Activated naive CD8-positive, alpha-beta T cell treated with anti-CD3 and anti-CD28 coated beads, Interleukin-2, amount 50 U/mL, for 24 hours (primary cell): ENCODE measurements at places on chromosomes 12 and 14.

DNA sequence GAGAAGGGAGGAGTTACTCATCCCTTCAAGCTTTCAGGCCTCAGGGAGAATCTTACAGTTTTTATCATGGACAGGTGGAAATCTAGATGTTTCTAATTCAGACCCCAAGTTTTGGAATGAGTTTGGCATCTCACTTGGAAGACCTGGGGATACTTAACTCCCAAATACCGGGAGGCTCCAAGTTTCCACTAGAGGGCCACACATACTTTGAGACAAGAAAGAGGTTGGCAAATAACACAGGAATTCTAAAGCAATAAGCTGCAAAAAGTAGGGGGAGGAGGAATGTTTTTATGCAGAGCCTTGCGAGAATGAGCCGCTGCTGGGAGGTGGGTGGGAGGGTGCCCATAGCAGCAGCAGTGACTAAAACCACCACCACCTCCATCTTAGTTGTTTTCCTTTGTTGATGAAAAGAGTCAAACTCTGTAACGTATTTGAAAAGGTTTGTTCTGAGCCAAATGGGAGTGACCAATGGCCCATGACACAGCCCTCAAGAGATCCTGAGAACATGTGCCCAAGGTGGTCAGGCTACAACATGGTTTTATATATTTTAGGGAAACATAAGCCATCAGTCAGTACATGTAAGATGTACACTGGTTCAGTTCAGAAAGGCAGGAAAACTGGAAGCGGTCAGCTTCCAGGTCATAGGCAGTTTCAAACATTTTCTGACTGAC is 34.2 kb upstream of the RNASE1 start:
- DNase-seq = no peak

DNA sequence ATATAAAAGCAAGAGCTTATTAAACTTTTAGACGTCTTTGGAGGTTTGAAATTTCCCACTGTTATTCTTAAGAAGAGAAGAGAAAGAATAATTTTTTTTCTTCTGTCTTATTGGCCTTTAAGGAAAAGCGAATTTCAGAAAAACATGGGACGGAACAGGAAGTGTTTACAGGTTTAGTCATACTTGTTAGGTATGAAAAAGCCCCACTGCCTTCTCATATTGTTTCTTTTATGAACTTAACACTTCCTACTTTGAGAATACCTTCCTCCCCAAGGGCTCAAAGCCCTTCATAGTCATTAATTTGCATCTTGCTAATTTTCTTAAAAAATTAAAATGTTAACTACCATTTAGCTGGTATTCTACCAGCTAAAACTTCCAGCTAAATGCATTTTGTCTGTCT is 82.0 kb downstream of the ETV6 start:
- DNase-seq = no peak

DNA sequence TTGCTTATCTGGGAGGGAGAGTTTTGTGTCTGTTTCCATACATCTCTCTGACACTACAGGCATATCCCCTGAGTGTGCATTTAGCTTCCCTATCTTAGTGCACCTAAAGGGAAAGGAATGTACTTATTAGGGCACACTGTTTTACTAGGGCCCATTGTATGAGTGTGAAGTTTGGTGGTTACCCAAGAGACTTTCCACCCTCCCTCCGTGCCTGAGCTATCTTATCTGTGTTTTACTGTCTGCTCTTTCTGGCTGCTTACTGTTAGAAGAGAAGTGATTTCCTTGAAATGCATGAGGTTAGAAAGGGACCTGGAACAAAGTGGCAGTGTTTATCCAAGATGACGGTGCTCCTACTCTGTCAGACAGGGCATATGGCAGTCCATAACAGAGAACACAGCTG is 8.5 kb upstream of the SVOP start:
- DNase-seq = no peak

DNA sequence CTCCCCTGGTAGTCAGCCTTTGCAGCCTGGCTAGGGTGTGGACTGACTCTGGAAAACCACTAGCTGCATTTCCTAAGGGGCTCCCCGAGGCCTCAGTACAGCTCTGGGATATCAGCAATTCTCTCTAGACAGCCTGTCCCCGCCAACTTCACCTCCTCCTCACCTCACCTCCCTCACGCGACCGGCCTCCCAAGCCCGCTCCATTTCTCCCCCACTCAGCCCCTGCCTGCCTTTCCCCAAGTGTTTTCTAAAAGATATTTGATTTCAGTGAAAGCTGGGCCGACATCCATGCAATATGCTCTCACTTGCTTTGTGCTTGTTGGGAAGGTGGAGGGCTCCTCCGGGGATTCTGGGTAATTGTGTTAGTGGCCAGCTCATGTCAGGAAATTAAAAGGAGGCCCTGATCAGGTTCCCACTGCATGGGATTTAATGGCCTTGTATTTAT is 91.8 kb downstream of the ESRRB start:
- no peak for DNase-seq

DNA sequence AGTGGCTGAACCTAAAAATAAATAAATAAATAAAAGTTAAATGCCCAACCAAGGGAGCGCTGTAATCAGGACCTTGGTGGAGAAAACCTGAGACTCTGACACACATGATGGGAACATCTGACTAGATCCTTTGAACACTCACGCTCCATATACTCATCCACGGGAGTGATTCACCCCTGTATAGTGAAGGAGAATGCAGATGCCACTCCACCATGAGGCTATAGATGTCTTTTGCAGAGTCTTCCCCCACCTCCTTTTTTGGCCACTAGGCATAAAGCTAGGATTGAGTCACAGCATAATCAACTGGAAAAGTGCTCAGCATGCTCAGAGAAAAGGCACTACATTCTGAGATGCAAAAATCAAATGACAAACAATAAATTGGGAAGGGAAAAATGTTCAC is 19.0 kb downstream of the ADAM20 start:
- no peak for DNase-seq

DNA sequence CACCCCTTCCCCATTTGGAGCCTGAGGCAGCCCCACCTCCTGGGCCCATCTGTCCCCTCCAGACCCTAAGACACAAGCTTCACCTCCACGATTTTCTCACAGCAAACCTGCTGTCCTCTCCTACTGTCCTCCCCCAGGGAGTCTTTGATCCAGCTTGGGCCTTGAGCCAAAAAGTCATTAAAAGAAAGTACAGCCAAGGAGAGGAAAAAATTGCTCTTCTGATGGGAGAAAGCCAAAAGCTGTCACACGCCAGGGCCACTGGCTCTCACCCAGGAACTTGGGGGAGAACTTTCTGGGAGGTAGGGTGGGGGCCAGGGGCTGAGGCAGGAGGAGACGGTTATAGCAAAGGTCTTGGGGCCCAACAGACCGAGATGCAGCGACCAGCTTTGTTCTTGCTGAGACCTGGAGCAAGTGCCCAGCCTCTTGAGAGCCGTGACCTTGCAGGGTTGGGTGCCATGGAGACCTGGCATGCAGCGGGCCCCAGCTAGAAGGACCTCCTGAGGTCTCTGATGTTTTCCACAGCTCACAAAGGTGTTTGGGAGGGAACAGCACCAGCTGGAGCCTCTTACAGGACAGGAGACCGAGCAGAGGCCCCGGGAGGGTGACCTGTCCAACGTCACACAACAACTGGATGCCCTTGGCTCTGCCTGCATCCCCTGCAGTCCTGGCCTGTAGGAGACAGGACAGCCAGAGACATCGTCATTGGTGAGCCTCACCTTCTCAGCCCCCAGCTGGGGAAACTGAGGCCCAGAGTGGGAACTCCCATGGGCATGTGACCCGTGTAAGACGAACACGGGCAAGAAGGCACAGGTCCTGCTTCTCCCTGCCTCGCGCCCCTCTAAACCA is 124.5 kb downstream of the CALM1 start:
- no peak for DNase-seq

- DNase-seq = no peak
Measured at GRCh38 chr12:69136931-69137613, 102.3 kb upstream of the CPSF6 start.

- no peak for DNase-seq
Measured at GRCh38 chr12:50326590-50327284, 43.4 kb upstream of the LIMA1 start.

DNA sequence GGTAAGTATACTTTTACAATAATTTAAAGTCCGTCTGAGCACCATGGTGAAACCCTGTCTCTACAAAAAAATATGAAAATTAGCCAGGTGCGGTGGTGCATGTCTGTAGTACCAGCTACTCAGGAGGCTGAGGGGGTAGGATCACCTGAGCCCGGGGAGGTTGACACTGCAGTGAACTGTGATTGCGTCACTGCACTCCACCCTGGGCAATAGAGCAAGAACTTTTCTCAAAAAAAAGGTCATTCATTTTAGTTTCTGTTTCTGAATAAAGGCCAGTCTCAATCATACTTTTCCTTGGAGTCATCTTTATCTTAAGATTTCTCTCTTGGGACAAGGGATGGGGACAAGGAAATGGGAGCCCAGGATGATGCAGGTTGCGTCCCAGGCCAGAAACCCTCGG is 12.9 kb downstream of the ANKRD13A start:
- DNase-seq = peak; percentile 25

- peak; percentile 39 for DNase-seq
Measured at GRCh38 chr12:57521525-57522010, 1.1 kb upstream of the MBD6 start.
